ENCODE measurements at places on chromosomes 11 and 22. TPM values are rescaled to one million over a fixed set of nuclear protein-coding genes. Genes with fewer than 3 reads are reported as not detected.

GRCh38 chr11:127109796-127110480 lies 109.4 kb upstream of the KIRREL3 start:
- DNase-seq, result no peak

- DNase-seq, result peak; percentile 35
Measured at GRCh38 chr22:43476341-43476740, 64.5 kb downstream of the MPPED1 start.

DNA sequence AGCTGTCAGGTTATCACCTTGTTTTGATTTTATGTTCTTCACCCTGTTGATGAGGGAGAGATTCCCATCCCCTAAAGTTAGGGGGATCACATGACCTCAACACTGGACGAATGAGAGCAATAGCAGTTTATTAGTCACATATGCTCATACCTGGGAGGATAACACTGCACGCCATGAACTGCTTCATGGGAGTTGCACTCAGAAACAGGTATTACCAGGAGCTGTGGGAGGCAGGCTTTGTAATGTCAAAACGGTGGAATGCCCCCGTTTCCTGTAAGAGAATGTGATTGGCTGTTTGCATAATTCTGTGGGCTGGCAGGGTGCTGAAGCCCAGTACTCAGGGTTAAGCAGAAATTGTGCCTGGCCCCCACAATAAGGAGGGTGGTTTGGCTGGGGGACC lies 3.2 kb upstream of the THY1 start:
- DNase-seq, result no peak

GRCh38 chr11:1197886-1198560 lies 24.8 kb upstream of the MUC5B start:
- peak; percentile 87 for DNase-seq

DNA sequence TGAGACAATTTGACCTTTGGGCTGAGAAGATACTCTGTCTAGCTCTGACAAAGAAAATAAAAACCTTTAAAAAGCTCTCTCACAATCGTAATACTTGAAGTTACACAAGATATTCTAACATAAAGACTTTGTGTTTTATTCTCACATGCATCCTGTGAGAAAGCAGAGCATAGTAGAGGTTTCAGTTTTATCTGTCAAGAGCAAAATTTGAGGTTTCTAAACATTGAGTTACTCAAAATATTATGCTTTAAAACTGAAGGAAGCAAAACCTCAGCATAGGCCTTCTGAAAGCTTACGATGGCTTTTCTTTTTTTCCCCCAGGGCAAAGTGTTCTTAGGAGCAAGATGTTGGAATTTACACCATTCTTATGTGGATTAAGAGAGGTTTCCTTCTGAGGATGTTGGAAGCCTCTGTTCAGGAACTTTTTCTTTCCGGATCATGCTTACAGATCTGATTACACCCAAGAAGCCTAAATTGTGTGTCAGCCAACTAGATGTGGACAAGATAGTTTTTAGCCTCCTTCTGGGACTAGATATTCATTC lies 15.0 kb upstream of the OR51M1 start:
- no peak for DNase-seq

- DNase-seq, result no peak
Measured at GRCh38 chr11:12680246-12680939, 6.2 kb downstream of the TEAD1 start.

DNA sequence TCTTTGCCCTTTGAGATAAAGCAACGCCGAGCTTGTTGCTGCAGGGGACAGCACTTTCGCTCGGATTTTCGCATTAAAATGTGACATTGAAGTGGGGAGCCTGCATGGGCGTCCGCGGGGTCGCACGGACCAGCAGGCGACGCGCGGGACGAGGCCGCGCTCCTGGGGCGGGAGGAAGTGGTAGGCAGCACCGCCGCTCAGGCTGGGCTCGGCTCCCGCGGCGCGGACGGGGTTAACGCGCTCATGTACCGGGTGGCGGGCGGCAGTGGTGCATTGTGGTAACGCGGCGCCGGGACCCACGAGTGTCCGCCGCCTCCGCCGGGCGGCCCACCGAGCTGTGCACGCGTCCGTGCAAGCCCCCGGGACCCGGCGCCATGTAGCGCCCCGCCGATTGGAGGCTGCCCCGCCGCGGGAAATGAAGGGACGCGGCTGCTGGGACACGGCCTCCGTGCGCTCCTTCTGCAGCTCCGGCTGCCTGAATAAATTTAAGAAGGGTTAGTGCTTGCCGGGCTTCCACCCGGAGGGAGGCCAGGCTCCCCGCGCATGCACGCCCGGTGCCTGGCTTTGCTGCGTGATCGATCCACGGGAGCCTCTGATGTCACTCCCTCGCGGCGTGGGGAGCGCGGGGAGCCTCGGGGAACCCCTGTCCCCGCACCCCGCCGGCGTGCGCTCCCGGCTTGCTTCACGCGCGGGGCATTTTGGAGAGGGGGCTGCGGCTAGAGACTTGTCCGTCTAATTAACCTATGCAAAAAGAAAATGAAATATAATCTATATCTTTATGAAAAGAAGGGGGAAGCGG lies 127.7 kb downstream of the OSBP2 start:
- peak; percentile 74 for DNase-seq

DNA sequence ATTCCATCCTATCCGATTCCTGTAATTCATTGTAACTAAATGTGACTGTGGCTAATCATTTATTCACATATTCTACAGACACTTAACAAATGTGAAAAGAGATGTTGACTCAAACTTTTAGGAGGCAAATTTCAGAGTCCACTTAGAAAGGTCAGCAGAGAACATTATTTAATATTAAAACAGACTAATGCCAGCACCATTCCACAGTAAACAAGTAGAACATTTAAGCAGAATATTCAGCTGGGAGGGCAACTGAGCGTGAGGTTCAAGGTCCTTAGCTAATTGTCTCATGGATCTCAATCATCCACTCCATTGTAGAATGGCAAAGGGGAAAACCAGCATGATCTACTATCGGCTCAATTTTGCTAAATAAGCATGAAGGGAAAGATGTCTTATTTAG lies 5.1 kb upstream of the SLC5A12 start:
- no peak for DNase-seq

DNA sequence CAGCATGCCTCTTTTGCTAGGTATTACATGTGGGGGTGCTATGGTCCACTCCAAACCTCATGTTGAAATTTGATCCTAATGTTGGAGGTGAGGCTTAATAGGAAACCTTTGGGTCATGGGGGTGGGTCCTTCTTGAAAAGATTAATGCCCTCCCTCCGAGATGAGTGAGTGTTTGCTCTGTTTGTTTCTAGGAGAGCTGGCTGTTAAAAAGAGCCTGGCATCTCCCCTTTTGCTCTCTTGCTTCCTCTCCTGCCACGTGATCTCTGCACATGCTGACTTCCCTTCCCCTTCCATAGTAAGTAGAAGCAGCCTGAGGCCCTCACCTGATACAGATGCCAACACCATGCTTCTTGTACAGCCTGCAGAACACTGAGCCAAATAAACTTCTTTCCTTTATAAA lies 104.5 kb downstream of the FAT3 start:
- DNase-seq, result no peak

The MS4A3 gene
- total RNA-seq, result not detected

The TCN1 gene
- total RNA-seq, result not detected

The UBQLN3 gene
- total RNA-seq, result 0.22 TPM

The KREMEN1 gene
- 10.6 TPM for total RNA-seq

The SCN2B gene
- not detected for total RNA-seq

The SLC7A4 gene
- total RNA-seq, result 7.6 TPM

Measured in mesenteric fat pad (tissue), 1 donor.